Mucosa of gallbladder (tissue), 1 donor: ENCODE measurements at places on chromosomes 6 and 20. TPM values are rescaled to one million over a fixed set of nuclear protein-coding genes. Genes with fewer than 3 reads are reported as not detected.

HCRTR2 gene
- not detected for total RNA-seq

PRPH2 gene
- total RNA-seq: 1.7 TPM

GRM4 gene
- total RNA-seq: not detected

MTFR2 gene
- total RNA-seq: 0.58 TPM

SLC22A2 gene
- 1.4 TPM for total RNA-seq

RIMS4 gene
- 0.06 TPM for total RNA-seq

CTAGE9 gene
- total RNA-seq: 0.09 TPM

CD40 gene
- total RNA-seq: 15.8 TPM

KCNB1 gene
- 7.1 TPM for total RNA-seq

GPR6 gene
- total RNA-seq: not detected

PRND gene
- not detected for total RNA-seq

VSX1 gene
- total RNA-seq: not detected

SNAI1 gene
- 3.2 TPM for total RNA-seq

SRMS gene
- not detected for total RNA-seq

CALHM4 gene
- not detected for total RNA-seq

COX4I2 gene
- 3.8 TPM for total RNA-seq

POU3F2 gene
- not detected for total RNA-seq

RHAG gene
- total RNA-seq: 0.52 TPM

SCRT2 gene
- total RNA-seq: not detected

SDHAF4 gene
- 9.5 TPM for total RNA-seq

FAXC gene
- 7.3 TPM for total RNA-seq

CRYBG1 gene
- total RNA-seq: 18.2 TPM

AKAP12 gene
- total RNA-seq: 81.0 TPM

SMIM29 gene
- 28.9 TPM for total RNA-seq

SLC32A1 gene
- total RNA-seq: not detected
